ENCODE measurements at places on chromosomes 6 and 20.
A peak's percentile ranks its signal among the peaks of the same experiment; 100 is the strongest.

DNA sequence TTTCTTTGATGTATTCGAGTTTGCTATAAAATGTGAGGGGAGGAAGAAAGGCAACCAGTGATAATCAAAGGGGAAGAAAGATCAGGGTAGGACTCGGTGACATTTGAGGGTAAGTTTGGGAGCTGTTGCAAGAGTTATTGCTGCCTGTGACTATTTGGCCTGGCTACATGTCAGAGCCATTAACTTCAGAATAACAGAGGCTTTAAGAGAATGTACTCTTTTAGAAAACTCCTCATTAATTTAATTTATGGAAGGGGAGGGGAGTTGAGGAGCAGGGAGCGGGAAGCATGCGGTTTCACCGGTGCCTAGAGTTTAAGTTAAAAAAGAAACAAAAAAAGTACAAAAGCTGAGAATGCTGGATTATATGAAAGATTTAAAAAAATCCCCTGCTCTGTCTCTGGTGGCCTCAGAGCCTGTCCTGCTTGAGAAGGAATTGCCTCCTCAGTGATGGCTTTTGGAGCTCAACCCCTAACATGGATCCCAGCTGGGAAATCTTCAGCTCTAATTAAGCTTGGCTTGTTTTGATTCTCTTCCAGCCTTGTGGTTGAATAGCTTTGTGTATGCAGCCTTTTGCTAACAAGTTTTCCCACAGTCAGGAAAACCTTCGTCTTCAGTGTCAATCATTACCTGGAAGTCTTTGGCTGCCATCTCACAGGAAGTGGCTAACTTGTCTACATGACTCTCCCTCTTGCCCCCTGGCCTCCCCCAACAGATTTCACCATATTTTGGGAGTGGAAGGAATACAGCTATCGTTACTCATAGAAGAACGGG, 238.2 kb downstream of the SOX4 start:
- DNase-seq = no peak

DNA sequence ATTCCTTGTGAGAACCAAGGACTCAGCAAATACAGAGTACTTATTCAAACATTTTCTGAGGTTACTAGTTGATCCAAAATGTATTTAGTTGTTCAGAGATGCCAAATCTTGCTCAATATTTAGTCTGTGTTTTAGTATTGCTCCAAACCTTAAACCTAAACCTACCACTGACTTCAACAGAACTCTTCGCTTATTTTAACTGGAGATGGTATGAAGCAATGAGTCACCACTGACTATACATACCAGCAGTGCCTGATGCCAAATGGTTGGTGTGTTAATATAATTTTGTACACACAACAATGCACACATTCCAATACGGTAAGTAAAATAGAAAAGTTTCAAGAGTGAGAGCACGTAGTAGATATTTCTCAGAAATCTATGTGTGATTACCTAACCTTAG, 1.9 kb upstream of the SPTLC3 start:
- no peak for DNase-seq

DNA sequence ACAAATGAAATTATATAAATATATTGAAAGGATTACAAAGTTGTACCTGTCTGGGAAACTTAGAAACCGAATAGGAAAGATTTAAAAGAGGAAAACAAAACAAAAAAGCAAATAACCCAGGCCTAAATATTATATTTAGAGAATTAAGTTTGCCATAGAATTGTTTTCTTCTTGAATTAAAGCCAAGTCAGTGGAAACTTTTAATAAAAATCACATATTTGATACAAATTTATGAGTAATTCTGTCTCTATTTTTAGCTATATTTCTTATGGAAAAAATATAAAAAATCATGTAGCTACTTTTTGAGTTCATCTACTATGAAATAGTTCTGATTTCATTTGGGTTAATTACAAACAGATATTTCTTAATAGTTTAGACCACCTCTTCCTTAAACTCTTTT, 470.2 kb upstream of the HSF2 start:
- no peak for DNase-seq

DNA sequence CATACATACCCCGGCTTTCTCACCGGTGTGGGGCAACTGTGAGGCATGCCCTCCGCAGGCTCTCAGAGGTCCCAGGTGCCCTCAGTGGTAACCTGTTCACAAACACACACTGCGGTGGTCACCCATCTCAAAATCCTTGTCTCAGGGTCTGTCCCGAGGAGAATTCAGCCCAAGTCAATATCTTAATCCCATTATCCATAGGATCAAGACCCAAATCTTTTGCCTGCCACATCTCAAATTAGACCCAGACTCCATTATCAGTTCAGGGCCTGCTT, 140.8 kb downstream of the CDC5L start:
- no peak for DNase-seq

GRCh38 chr20:1491281-1491840, at the start of gene SIRPB2:
Gene SIRPB2, minus strand, starts transcription at chr20:1491420. Its CDS starts 61 bp downstream, at chr20:1491359.
- no peak for DNase-seq

GRCh38 chr6:141210901-141211300, 921.8 kb upstream of the GJE1 start:
- no peak for DNase-seq

DNA sequence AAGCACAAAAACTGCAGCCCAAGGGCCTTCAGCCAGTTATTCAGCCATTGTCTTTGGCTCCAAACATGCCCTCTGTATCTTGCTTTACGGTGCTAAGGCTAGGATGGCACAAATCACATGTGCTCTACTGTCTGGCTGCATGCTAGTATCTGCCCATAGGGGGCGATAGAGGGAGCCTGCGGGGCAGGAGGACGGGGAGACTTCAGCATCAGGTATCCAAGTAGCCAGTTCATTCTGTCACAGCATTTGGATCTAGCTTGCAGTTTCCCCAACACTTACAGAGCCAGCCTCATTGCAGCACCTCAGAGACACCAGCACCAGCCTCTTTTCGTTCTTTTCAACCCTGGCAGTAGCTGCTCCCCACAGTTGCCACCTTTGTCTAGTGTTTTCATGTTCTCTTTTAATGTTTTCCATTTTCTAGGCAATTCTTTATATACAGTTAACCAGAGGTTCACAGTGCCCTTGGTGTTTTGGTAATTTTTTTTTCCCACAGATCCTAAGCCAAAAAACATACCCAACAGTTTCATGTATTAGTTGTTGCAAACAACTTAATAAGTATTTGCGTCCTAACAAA, 705.9 kb downstream of the PTPRT start:
- no peak for DNase-seq

- DNase-seq = no peak
Observed at GRCh38 chr20:43925801-43926200, 11.1 kb downstream of the TOX2 start.

DNA sequence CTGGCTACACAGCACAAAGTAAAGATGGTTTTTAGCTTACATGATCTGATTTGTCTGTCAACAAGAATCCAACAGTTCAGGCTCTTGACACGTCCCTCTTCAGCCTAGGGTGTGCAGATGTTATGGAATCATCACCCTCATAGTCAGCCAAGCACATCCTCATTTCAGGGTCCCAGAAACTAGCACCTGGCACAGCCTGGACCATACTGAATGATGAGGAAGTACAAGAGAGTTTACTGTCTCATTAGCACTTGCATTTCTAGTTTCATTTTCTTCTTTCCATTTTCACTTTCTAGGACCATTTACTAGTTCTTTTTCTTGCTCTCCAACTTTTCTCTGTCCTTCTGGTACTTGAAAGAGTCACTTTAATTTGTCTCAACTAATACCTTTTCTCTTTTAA, 6.5 kb downstream of the RIPOR2 start:
- DNase-seq = no peak

DNA sequence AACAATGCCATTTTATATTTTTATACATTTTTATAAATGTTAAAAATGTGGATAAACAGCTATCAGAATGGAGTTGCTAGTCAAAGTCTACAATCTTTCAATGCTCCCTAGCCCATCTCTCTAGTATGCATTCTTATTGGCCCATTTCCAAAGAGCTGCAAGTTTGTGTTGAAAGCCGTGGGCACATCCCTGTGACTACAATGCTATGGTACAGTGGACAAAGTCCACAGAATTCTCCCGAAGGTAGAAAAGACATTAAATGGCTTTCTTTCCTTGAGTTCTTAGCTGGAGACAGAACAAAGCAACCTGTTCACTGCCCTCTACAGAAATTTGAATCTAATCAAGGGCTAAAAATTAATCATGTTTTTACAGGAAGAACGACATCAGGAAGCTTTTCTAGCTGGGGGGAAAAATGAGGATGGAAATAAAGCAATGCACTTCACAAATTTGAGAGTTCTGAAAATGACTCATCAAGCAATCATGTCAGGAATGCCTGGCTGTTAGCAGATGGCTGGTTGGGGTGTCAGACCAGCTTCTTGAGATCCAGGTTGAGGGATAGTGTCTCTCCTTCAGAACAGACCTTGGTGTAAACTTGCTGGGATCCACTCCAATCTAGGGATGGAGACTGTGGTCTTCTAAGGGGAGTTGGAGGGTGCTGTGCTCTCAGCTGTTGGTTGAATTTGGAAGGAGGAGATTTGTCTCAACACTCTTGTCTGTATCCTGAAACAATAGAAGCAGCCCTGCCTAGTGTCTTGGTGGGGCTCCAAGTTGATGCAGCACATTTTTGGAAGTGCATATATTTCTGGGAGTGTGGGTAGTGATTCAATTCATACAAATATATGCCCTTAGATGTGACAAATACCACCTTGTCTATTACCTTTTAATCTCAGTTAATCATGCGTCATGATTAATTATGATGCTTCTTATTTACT, 143.4 kb upstream of the PHACTR1 start:
- DNase-seq = peak; percentile 74

DNA sequence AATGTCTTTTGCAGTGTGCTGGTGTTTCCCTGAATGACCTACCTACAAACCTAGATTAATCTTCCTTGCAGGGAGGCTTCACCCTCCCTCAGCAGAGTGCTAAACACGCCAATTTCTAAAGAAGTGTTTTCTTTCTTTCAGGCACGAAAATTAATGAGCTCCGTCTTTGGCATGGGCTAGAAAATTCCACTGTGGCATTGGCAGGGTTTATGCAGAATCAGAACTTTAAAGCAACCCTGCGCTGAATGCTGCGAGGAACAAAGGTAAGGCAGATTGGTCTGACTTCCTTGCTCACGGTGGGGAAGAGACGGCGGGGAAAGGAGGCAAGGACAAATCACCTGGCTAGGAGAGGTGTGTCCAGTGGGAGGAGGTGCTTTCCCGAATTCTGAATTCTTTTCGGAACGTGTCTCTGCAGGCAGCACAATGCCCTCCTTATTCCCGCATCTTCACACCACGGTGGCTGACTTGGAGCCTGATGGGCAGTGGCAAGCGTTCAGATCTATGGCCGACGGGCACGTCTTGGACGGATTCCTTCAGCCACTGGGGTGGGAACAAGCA, 6.2 kb upstream of the BANF2 start:
- DNase-seq = no peak

DNA sequence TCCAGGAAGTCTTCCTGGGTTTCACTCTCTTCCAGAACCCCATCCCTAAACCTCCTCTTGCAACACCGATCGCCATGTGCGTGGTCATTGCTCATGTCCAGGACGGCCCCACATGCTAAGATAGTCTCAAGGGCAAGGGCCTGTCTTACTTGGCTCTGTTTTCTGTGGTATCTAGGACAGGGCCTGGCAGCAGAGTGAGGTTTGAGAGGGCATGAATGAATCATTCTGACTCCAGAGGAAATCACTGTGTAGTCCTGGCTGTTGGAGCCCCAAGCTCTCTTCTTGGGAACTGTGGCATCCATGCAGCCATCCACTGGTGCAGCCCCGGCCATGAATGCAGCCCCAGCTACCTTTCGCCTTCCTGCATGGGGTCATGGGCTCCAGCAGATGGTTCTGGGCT, 12.4 kb downstream of the SIRPA start:
- DNase-seq = no peak

DNA sequence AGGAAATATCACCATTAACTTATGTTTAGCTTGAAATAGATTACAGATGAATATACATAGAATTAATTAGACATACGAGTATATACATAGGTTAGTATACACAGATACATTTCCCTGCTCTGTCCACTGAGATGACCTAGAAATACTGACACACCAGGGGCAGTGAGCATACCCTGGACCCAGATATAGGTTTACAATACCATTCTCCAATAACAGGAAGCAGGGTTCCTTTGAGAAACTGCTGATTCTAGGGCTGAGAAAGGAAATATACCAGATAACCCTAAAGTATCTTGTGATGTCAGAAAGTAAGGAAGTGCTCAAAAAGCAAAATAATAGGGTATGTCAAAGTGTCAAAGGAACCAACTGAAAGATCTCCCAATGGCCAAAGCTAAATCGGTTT, 322.5 kb downstream of the HAO1 start:
- DNase-seq = no peak
